ENCODE measurements at places on chromosomes 12 and 14. TPM values are rescaled to one million over a fixed set of nuclear protein-coding genes. Genes with fewer than 3 reads are reported as not detected.

Gene KRT78
- not detected for total RNA-seq

Gene SMCO3
- 0.57 TPM for total RNA-seq

Gene P2RX7
- total RNA-seq, result not detected

Gene STAC3
- total RNA-seq, result 0.75 TPM

Gene TTC6
- total RNA-seq, result not detected

Gene KIF21A
- total RNA-seq, result 26.3 TPM

Gene TMEM30B
- not detected for total RNA-seq

Gene AQP5
- total RNA-seq, result not detected

Gene KLRC4
- total RNA-seq, result 0.53 TPM

Gene TAS2R50
- total RNA-seq, result 0.60 TPM

Gene NUAK1
- total RNA-seq, result 96.1 TPM

Gene CHGA
- not detected for total RNA-seq

Gene TAS2R14
- 1.7 TPM for total RNA-seq

Gene SALL2
- total RNA-seq, result 34.5 TPM

Gene HSP90B1
- 1,238 TPM for total RNA-seq

Gene TWF1
- 98.8 TPM for total RNA-seq

Gene PAPLN
- total RNA-seq, result 9.1 TPM

Gene RPL10L
- not detected for total RNA-seq

Gene SLC24A4
- not detected for total RNA-seq

Gene PTGER2
- total RNA-seq, result not detected

Gene GPR84
- total RNA-seq, result not detected

Gene ACVRL1
- 1.3 TPM for total RNA-seq

Gene HOXC11
- not detected for total RNA-seq

Gene POTEG
- not detected for total RNA-seq

Gene CD4
- total RNA-seq, result 0.72 TPM

Gene PARP11
- total RNA-seq, result 10.4 TPM

Gene EXOC3L4
- not detected for total RNA-seq

Gene NRL
- total RNA-seq, result 0.70 TPM

Gene DCN
- 0.57 TPM for total RNA-seq

Gene BRMS1L
- total RNA-seq, result 9.6 TPM

Gene RHOJ
- total RNA-seq, result 29.6 TPM

Gene DTX3
- total RNA-seq, result 18.3 TPM

Gene SGPP1
- total RNA-seq, result 13.8 TPM

Gene TNFAIP2
- 29.5 TPM for total RNA-seq

Gene RNU4-1
- total RNA-seq, result 2,591 TPM

Gene TAMALIN
- 12.4 TPM for total RNA-seq

Gene PSME1
- total RNA-seq, result 116 TPM

Gene KLRC3
- total RNA-seq, result 0.94 TPM

Gene HCAR1
- not detected for total RNA-seq

Gene SRRM4
- 0.46 TPM for total RNA-seq

Gene PSMC1
- 112 TPM for total RNA-seq

Gene SLC2A13
- 10.2 TPM for total RNA-seq

Gene RPS6KL1
- 1.7 TPM for total RNA-seq

Gene CAPZA3
- not detected for total RNA-seq

Gene LAG3
- 2.0 TPM for total RNA-seq

Gene INHBE
- 24.6 TPM for total RNA-seq

Gene MUCL1
- not detected for total RNA-seq

Gene AKAP6
- total RNA-seq, result 3.4 TPM

Gene INSM2
- total RNA-seq, result not detected

Gene PNP
- 56.8 TPM for total RNA-seq

Gene ADAM20
- 0.95 TPM for total RNA-seq

Gene FGD4
- total RNA-seq, result 16.2 TPM

Gene FKBP11
- total RNA-seq, result 47.4 TPM

Data from astrocyte (in vitro differentiated cells and primary cell).